Spleen (tissue), 13 donors: ENCODE measurements at places on chromosomes 2 and 18. TPM values are rescaled to one million over a fixed set of nuclear protein-coding genes. Genes with fewer than 3 reads are reported as not detected.

Gene TCF23
- total RNA-seq = 1.8 TPM

- no peaks in the 10 kb centered on the region for H3K27me3 ChIP-seq
- no peak overlapping the region for H3K4me3 ChIP-seq
- peaks cover 59% of the 10 kb centered on the region for H3K4me1 ChIP-seq
- peaks cover 56% of the 10 kb centered on the region for H3K36me3 ChIP-seq
Observed at GRCh38 chr2:223914324-223914723, 30.8 kb downstream of the WDFY1 start.

DNA sequence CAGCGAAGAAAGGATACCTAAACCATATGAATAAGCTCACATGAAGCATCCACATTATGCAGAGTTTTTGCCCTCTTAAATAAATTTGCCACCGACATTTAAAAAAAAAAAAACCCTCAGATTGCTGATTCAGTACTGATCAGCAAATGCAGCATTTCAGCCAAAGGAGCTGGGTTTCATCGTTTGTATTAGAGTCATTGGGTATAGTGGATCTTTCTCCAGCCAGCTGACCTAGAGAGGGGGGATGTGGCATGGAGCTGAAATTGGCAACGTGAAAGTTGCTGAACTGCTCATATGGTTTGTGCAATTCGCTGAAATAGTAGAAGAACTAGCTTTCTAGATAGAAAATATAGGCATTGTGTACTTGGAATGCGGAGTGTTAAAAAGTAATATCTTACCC, 73.5 kb upstream of the ZNF397 start:
- H3K27me3 ChIP-seq = no peaks in the 10 kb centered on the region
- no peaks in the 10 kb centered on the region for H3K4me1 ChIP-seq
- H3K36me3 ChIP-seq = no peaks in the 10 kb centered on the region
- no peak for DNase-seq

Gene SPP2
- total RNA-seq = not detected

- no peaks in the 10 kb centered on the region for H3K27me3 ChIP-seq
- H3K36me3 ChIP-seq = no peaks in the 10 kb centered on the region
- H3K4me3 ChIP-seq = no peak overlapping the region
- DNase-seq = no peak
Observed at GRCh38 chr2:173452416-173452815, 97.7 kb downstream of the CDCA7 start.

DNA sequence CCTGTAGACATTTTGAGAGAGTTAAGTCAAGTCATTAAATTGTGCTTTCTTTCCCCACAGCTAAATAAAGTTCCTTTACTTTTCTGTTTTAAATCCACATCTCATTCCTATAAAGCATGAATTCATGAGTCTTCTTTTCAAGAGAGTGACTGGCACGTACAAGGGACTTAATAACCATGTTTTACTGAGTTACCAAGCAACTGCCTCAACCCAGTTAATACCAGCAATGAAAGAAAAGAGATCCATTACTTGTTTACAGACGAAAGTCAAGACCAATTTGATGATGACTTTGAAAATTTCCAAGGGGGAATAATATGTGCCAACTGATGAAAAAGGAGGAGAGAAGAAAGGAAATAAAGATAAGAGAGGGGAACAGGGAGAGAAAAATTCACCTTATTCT, 1082.5 kb upstream of the GYPC start:
- no peaks in the 10 kb centered on the region for H3K36me3 ChIP-seq

Gene PSD4
- total RNA-seq = 73.1 TPM

DNA sequence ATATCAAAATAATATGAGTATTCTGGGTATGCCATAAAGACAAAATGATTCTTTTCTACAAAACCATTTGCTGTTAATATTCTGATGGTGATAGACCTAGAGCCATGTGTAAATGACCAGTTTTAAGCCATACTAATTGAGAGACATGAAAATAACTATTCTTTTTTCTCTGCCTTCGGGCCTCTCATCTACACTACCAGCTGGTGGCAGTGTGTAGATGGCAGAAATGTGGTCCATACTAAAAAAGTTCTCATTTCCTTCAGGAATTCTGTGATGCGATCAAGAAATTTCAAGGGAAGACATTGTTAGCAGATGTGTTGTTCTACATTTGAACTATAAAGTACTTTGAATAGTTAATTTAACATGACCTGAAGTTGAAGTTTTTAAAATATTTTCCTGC, 485.2 kb downstream of the TRIB2 start:
- no peaks in the 10 kb centered on the region for H3K4me1 ChIP-seq
- H3K27me3 ChIP-seq = no peaks in the 10 kb centered on the region
- no peak overlapping the region for H3K4me3 ChIP-seq

GRCh38 chr2:34652636-34653035, 1053.5 kb upstream of the FAM98A start:
- no peak for DNase-seq
- no peak overlapping the region for H3K27ac ChIP-seq
- no peaks in the 10 kb centered on the region for H3K36me3 ChIP-seq
- no peaks in the 10 kb centered on the region for H3K4me1 ChIP-seq

DNA sequence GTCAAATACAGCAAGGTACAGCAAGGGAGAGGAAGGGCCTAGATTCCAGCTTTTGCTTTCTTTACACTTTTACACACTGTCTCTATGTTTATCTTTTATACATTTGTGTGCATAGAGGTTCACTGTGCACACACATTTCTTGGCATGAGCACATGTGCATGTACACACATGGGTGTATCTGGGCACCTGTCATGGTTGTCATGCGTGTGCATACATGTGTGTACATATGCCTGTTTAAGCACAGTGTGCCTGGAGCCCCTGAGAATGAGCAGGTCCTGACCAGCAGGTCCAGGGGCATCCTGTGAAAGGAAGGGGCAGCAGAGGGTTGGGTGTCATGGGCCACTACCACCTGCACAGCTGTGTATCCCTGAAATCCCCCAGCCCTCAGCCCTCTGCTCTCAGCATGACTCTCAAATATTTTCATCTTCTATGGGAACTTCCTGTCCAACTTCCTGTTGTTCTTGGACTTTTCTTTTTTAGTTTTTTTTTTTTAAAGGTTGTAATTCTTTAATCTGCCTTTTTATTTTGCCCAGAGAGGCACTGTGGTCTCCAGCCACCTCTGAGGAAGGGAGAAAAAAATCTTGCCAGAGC, 97.0 kb upstream of the EPAS1 start:
- H3K4me1 ChIP-seq = peaks cover 6% of the 10 kb centered on the region
- no peak overlapping the region for H3K4me3 ChIP-seq
- H3K36me3 ChIP-seq = no peaks in the 10 kb centered on the region
- peak overlapping the region; percentile 35 for H3K27ac ChIP-seq
- no peak for DNase-seq

- no peak overlapping the region for H3K4me3 ChIP-seq
- no peak for DNase-seq
- H3K27ac ChIP-seq = no peak overlapping the region
- no peaks in the 10 kb centered on the region for H3K27me3 ChIP-seq
- no peaks in the 10 kb centered on the region for H3K36me3 ChIP-seq
Observed at GRCh38 chr2:150589681-150590080, 102.2 kb upstream of the RND3 start.

DNA sequence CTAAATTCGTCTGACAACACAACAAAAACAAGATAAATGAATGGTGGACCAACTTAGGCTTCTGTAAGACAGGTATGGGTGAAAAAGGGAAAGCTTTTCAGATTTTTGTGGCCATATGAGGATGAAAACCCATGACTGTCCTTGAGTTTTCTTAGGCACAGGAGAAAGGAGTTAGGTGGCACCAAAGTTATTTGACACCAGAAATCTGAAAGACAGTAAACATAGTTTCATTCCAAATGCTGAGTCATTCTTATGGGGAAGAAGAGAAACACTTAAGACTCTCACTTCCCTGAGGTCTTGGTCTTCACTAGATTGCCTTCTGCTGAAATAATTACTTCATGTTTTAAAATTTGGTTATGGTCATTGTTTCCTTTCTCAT, 5.2 kb upstream of the GPD2 start:
- H3K4me3 ChIP-seq = no peak overlapping the region
- H3K36me3 ChIP-seq = no peaks in the 10 kb centered on the region
- peaks cover 16% of the 10 kb centered on the region for H3K4me1 ChIP-seq
- H3K27ac ChIP-seq = peak overlapping the region; percentile 28
- DNase-seq = no peak
- no peaks in the 10 kb centered on the region for H3K27me3 ChIP-seq

Gene ATRAID
- 78.8 TPM for total RNA-seq

- H3K27me3 ChIP-seq = no peaks in the 10 kb centered on the region
- H3K4me1 ChIP-seq = peaks cover 56% of the 10 kb centered on the region
- H3K36me3 ChIP-seq = no peaks in the 10 kb centered on the region
Observed at GRCh38 chr18:21110713-21111345, 784 bp downstream of the ROCK1 start.

Gene ERICH2
- total RNA-seq = not detected

- H3K27me3 ChIP-seq = no peaks in the 10 kb centered on the region
- H3K4me3 ChIP-seq = no peak overlapping the region
- H3K36me3 ChIP-seq = no peaks in the 10 kb centered on the region
- no peak for DNase-seq
- H3K27ac ChIP-seq = no peak overlapping the region
Observed at GRCh38 chr2:13522917-13523821, 806.4 kb downstream of the TRIB2 start.

Gene RAX
- not detected for total RNA-seq
